ENCODE measurements at places on chromosomes 5 and 9.

DNA sequence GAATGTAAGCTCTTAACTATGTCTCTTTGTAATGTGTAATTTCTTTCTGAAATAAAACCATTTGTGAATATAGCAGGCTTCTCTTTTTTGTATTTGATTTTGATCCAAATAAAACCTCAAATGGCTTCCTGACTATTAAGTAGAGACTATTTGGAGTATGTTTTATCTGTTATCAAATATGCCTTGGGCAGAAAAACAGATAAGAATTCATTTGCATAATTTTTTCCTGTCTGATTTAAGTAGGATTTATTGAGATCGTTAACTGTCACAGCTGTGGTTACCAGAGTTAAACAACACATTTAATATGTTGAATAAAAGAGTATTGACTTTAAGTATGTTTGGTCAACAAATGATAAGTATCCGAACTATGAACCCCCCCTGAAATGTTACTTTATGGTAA, 104.9 kb downstream of the MELK start:
- no peak for DNase-seq

DNA sequence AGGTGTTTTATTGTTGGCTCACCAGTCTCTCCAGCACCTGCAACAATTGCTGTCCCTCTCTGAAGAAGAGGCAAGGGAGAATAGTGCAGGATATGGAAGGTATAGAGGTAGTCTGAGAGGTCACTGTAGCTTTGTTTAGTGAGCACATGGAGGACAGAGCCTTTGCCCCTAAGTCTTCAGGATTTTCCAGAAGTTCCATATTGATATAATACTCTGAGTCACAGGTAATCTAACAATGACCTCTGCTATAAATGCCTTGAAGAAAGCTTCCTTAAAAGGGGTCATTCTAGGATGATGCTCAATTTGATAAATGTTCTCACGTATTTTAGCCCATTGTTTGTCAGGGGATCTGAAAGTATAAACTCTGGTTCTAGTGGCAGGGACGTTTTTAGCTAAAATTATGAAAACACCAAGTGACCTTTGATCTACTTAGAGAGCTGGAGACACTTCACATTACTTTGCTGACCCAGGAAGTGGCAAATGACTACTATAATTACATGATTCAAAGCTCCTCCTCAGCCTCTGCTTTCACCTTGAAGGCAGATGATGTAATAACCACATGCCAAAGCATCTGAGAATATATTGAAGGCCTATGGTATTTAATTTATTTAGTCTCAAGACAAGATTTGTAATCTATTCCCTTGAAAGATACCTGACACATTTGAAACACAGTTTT, 366.9 kb upstream of the NUDT12 start:
- no peak for DNase-seq

- DNase-seq = no peak
These were observed 31.8 kb downstream of the ABCA1 start for GRCh38 chr9:104896131-104896530.

DNA sequence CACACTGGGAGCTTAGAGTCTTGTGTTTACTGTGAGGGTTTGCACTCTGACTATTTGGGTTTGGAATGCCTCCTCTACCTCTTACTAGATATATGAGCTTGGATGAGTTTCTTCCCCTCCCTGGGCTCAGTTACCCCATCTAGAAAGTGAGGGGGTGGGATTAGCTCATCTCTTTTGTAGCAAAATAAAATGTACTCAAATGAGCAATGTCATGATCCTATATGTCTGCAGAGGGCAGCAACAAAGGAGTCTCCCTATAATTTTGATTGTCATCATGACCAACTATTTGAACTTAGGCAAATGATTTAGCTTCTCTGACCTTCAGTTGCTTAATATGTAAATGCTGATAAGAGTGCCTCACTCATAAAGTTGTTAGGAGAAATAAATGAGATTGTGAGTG, 109.0 kb downstream of the DPYSL3 start:
- no peak for DNase-seq

DNA sequence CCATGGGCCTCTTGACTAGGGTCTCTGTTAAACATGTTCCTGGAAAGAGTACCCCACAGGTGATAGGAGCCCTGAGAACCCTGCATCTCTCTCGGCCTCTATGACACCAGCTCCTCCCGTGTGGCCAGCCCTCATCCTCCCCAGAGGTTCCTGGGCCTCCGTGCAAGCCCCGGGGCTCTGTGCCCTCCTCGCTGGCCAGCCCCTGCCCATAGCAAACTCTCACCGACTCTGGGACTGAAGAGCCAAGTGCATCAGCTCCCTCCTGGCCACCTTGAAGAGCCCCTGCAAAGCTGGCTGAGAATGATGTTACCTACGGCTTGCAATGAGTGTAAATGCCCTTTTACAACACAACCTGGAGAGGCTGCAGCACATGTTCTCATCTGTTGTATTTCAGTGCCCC, 224.4 kb downstream of the ROR2 start:
- DNase-seq = no peak

GRCh38 chr5:52988335-52989024, 672 bp upstream of the ITGA2 start:
- no peak for DNase-seq

DNA sequence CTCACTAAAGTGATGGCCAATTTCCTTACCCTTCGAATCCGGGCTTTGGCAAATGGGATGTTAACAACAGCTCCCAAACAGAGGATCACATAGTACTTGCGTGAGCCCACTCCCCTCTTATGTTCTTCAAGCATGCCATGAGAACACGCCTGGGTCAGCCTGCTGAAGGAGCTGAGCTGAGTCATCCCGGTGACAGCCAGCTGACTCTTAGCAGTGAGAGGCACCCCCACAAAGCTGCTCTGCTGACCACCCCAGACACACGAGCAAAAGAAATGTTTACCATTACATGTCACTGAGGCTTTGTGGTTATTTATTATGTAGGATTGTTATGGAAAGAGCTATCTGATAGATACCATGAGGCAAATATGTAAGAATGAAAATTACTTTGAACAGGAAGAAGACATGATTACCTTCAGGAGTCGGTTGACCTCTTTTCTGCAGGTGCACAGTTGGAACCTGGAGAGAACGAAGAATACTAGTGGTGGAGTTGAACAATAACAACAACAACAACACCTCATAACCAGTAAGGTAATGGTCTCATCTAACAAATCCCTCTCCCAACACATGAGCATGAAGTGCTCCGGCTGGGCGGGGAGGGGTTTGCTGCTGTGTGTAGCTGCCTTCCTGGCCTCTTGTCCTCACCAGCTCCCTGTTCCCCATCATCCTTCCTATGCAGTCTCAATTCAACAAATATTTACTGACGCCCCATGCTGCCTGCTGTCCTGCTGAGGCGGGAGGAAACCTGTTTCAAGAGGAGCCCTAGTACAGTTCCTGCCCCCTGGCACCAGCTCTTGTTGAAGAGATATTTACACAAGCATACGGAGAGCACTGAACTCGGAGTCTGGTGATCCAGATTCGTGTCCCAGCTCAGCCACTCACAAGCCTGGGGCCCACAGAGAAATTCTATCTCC, 69.4 kb upstream of the LHFPL2 start:
- no peak for DNase-seq

- DNase-seq = no peak
These were observed 14.8 kb downstream of the BARHL1 start for GRCh38 chr9:132597073-132597775.

DNA sequence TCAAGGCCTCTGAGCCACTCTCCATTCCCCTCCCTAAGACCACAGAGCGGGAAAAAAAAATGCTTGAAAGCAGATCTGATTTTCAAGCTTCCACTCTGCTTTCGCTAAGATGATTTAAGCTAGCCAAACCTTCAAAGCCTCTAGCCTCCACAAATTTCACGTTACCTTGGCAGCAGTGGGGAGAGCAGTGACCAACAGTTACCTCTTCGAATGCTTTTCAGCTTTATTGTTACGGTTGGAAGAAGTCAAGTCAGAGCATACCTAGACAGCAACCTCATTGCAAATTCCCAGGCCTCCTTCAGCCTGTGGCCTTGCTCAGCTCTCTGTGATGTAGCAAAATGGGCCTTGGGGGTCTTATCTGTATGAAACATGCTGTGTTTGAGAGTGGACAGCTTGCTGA, 89.6 kb downstream of the FRMD3 start:
- no peak for DNase-seq

DNA sequence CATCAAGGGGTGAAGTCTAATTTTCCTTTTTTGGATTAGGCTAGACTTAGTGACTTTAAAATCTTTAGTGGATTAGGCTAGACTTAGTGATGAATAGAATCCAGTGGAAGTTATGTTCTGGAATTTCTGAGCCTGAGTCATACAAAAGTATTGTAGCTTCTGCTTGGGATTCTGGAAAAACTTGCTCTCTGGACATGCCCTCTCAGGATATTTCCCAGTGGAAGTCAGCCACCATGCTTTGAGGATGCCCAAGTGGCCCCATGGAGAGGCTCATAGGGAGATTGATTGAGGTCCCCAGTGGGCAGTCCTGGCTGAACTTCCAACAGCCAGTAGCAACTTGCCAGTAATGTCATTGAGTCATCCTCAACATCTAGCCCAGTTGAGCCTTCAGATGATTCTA, 112.4 kb upstream of the PRLR start:
- no peak for DNase-seq

- no peak for DNase-seq
These were observed 45.2 kb upstream of the IL6ST start for GRCh38 chr5:56039985-56040384.

DNA sequence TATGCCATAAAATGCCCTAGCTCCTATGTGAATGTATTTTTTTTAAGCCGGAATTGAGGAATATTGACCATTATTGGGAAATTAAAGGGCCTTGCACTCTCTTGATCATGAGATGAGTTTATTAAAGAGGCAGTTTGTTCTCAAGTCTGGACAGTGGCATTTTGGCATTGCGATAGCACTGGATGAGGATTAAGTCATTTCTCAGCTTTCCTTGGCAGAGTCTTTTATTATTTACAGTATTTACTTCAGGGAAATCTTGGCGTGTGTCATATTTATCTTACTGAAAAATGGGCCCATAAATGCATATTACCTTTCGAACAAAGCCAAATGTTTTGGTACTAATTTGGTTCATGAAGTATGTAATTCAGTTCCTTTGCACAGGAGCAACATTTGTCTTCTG, 194.4 kb downstream of the EBF1 start:
- no peak for DNase-seq

DNA sequence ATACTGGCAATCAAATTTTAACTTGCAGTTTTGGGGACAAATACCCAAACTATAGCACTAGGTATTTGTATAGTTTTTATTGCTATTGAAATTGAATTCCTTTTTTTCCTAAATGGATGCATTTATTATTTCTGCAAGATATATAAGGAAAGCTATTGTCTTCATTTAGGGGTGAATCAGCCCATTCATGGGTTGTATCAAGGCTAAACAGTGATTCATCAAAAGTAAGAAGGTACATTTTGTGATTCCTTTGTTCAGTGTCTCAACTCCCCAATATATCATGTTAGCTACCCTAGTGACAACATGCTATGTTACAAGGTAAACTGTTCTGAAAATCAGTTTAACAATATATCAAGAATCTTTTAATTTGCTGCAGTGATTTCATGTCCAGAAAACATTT, 185.7 kb downstream of the PLK2 start:
- DNase-seq = no peak

DNA sequence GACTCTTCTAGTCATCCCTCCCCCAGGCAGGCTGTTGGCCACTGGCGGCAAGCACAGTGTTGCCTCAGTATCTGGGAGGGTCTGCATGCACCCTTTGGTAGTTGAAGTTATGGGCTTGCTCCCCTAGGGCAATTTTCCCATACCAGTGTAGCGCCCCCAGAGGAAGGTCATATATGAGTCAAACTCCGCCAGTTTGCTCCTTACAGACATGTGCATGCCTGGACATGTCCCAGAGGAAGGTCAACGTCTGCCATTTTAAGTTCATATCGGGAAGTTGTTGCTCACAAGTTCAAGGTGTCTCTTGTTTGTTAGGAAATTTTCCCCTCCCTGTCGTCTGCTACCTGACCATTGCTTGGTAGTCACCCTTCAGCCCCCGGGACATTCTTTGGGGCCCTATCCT, 51.3 kb upstream of the MROH2B start:
- no peak for DNase-seq

- no peak for DNase-seq
These were observed at the start of gene GABBR2 for GRCh38 chr9:98708933-98709911. Gene GABBR2 (minus strand): TSS chr9:98708935. CDS start chr9:98708737, 198 bp downstream.

GRCh38 chr5:126433701-126434100, 10.5 kb downstream of the GRAMD2B start:
- DNase-seq = no peak

- DNase-seq = peak; percentile 65
These were observed 47.0 kb upstream of the TGFBR1 start for GRCh38 chr9:99057665-99058625.

GRCh38 chr5:44747396-44747795, 61.4 kb upstream of the MRPS30 start:
- DNase-seq = no peak

DNA sequence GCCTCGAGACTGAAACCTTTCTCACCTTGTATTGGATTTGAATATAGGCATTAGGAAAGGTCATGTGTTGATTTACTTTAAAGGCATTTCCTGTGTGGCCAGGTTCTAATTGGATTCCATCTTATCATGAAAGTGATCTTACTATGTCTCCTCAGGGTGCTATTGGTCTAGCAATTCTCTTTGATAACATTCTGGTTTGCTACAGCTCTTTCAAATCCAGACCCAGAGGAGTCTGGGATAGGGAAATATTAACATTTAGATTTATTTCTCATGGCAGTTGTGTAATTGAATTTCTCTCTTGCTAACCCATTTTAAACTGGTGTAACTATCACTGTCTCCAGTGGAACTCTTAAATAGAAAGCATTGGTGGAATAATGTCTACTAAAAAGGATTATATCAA, 69.9 kb upstream of the NMUR2 start:
- DNase-seq = no peak

DNA sequence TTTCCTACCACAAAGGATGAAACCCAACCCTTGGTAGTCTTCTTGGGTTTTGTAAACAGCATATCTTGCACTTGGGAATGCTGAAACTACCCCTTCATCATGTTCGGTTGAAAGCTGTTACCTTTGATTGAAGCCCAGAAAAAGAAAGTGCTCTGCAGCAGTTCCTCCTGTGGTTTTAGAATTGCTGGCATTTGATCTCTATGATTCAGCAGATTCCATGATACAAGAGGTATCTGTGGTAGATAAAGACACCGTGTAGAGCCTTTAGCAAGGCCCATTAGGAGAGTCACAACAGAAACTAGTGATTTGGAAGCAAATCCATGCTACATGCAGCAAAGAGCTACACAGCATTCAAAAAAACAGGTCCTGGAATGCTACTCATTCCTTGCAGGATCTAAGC, 557.0 kb downstream of the TLE1 start:
- DNase-seq = no peak

DNA sequence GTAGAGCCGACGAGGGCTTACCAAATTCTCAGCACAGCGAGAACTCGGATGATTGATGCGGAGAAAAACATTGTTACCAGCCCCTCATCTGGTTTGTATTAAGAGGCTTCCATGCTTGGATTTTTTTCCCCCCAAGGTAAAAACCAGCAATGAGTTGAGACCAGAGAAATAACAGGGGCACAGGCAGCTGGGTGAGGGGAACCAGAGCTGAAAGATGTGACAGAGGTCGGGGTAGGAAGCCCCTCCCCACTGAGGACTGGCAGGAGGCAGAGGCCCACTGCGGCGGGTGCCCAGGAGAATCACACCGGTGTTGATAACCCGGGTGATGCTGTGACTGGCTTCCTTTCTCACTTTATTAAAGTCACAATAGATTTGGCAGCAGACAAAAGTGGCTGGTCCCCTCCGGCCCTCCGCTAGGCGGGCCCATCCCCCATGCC, 116.5 kb upstream of the PHYKPL start:
- no peak for DNase-seq

GRCh38 chr5:95870105-95870672, 47.7 kb upstream of the GLRX start:
- DNase-seq = peak; percentile 48

GRCh38 chr5:161085056-161085455, 233.0 kb upstream of the ATP10B start:
- no peak for DNase-seq
